Brain (organoid and tissue), 16 donors: ENCODE measurements at places on chromosomes 7 and 10.

- DNase-seq = no peak
These were observed 59.0 kb downstream of the CSGALNACT2 start for GRCh38 chr10:43196981-43197833.

DNA sequence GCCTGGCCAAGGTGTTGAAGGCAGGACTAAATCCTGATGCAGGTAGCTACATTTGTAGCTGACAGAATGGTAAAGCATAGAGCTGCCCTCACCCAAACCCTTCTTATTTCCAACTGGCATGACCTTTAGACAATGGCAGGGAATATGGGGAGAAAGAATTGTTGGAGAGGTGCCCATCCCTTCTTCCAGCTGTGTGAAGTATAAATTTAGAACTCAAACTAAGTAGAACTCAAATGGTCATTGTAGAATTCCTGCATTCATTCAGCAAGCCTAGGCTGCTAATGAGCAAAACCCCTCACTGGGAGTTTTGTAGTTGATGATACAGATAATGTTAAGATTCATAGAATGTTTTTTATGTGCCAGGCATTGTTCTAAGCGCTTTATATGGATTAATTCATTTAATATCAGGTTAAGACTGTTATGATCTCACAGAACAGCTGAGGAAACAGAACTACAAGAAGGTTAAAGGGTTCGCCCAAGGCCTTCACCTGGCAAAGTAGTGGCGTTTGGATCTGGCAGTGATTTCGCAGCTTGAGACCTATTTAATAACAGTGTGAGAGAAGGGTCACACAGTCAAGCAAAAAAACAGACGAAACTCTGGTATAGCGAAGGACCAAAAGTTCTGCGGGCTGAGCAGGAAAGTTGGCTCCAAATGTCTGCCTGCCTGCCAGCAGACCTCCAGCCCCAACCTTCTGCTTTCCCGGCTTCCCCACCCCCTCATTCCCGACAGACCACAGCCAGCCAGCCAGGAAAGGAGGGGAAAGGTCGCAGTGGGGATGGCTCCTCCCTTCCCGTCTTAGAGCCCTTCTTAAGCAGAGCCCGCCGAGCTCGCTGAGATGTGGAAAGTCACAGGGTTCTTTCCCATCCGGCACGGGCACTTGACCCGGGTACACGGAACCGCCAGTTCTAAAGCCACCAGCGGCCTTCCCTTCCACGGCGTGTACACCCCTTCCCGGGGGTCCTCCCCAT, 1.6 kb upstream of the HILPDA start:
- DNase-seq = peak; percentile 64

GRCh38 chr7:26694141-26694540, 170.2 kb downstream of the SKAP2 start:
- DNase-seq = peak; percentile 93

DNA sequence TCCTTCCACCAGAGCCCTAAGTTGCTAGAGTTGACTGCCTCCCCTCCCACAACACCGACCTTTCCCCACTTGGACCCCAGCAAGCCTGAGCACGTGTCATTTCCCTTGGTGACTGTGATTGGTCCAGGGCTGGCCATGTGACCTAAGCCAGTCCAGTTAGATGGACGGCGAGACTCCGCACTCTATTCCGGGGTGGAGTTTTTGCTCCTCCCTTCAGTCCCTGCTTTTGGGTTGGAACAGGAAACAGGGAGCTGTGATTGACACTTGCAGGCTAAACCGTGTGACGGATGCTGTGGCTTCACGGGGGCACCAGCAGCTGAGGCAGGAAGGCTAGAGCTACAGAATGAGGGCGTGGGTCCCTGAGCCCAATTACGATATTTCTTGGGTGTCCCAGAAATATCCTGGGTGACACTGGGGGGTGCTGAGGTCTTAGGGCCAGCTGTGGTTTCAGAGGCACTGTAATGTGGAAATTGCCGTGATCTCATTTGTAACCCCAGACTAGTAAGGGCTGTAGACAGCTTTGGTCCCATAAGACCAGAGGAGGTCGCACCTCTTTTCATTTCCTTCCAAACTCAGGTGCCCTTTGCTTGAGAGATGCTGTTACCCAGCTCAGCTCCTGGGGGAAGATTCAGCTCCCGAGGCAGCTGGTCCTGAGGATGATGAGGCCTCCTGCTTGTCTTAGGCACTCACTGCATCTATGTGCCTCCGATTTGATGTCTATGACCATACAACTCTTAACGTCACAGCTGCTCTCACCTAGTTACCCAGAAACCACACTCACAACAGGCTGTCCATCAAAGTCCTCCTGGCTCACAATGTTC, 102.7 kb upstream of the NPTX2 start:
- DNase-seq = no peak

DNA sequence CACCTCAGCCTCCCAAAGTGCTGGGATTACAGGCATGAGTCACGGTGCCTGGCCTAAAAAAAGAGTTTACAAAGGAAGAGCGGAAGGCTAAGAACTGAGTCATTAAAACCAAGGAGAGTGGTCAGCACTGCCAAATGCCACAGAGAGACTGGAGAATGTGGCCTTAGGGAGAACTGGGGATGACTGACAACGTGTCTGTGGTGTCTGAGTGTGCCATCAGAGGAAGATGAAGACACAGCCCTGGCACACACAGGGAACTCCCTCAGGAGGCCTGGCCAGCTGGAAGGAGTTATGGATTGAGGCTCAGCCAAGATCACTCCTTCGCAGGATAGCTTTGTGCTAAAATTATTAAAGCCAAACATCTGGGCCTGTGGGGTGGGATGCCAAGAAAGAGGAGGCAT, 3.9 kb upstream of the INA start:
- no peak for DNase-seq

GRCh38 chr10:4543938-4544533, 282.0 kb upstream of the AKR1E2 start:
- DNase-seq = no peak

- no peak for DNase-seq
These were observed 17.5 kb downstream of the BMPER start for GRCh38 chr7:33922820-33923219.

DNA sequence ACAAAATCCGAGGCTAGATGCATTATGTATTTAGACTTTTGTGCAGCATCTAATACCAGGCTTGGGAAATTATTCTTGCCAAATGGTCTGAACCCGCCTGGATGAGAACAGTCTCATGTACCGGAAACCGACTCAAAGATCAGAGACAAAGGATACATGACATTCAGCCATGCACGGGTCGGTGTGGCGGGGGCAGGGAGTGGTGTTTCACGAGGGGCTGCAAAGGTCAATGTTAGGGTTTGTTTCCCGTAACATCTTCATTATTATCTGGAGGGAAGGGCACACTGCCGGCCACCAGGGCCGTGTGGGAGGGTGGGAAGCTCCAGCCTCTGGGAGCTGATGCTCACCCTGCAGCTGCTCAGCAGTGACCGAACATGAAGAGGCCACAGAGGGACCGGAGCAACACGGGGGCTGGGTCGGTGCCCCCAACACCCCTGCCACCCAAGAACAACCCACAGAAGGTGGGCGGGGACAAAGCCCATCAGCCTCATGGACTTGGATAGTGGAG, 23.1 kb downstream of the CNPY1 start:
- DNase-seq = peak; percentile 75

- DNase-seq = no peak
These were observed 2.2 kb upstream of the SUN3 start for GRCh38 chr7:48031111-48031510.

DNA sequence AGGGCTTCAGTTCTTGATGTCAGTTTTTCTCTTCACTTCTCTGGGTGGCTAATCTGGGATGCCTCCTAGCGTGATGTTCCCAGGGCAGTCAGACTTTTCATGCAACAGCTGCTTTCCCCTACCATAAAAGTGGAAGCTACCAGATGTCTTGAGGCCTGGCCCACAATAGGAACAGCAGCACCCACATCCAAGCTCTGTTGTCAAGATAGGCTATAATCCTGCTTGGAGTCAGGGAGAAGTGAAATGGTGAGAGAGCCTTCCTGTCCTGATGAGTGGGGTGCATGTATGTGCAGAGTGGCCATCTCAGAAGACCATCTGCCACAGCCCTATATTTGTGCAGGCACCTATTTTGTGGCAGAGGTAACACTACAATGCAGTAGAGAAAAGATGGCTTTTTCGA, 108.0 kb downstream of the HTR5A start:
- DNase-seq = no peak

DNA sequence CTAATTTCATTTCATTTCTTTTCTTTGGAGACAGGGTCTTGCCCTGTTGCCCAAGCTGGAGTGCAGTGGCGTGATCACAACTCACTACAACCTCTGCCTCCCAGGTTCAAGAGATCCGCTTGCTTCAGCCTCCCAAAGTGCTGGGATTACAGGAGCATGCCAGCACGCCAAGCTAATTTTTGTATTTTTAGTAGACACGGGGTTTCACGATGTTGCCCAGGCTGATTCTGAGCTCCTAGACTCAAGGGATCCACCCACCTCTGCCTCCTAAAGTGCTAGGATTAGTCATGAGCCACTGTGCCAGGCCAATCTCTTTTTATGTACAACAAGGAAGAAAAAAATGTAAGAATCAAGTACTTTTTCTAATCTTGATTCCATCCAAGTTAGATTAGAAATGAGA, 10.7 kb upstream of the KMT2E start:
- DNase-seq = no peak

GRCh38 chr7:95658676-95659075, 62.4 kb upstream of the PDK4 start:
- no peak for DNase-seq

- no peak for DNase-seq
These were observed 97.8 kb upstream of the PRPS1L1 start for GRCh38 chr7:18125476-18125875.

GRCh38 chr10:129771991-129772431, 192.1 kb downstream of the EBF3 start:
- DNase-seq = no peak

GRCh38 chr7:123746055-123746454, 2.7 kb downstream of the WASL start:
- DNase-seq = no peak

DNA sequence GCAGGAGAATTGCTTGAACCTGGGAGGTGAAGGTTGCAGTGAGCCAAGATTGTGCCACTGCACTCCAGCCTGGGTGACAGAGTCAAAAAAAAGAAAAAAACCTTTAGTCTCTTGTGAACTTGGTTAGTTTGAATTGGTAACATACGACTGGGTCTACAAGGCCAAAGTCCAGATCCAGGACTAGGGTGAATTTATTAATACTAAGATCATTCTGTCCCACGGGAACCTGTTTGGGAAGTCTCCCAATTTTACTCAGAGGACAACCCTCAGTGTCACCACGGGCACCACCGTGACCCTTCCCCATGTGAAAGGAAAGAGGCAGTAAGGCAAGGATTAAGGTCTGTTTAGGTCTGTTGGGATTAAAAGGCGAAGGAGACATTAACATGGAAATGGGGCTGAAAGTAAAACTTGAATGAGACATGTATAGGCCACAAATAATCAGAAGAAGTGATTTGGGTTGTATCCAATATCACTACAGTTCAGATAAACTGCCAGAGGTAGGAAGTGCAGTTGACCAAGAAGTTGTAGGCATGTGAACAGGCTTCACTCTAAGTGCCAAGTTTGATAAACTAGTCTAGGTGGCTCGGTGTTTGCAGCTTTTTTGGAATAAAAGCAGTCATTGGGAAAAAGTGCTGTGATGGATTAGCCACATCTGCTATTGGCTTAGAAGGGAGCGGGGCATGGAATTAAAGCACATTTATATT, 30.7 kb downstream of the MYOF start:
- DNase-seq = no peak

DNA sequence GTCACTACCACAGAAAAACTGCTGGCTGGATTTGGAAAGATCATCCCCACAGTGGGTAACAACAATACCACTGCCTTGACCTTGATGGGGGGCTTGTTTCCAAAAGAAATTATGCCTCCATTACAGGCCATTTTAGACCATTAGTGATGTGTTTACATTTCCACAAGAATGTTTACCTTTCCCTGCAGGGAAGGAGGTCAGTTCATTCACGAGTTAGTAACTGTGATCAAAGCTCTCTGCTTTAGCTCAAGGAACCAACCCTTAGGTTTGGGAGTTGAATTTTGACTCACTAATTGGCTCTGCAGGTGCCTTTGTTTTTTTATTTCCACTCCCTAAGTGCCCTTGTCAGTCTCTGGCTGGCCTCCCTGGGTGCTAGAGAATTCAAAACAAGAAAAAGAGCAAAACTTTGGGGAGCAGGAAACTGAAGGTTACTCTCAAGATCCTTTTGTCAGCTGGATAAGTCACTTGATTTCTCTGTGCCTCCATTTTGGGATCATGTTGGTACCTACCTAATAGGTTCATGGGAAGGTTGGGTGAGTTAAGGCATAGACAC, 41.1 kb upstream of the NUPR2 start:
- no peak for DNase-seq
